ENCODE measurements at places on chromosomes 13 and 19.

- DNase-seq = no peak
Observed at GRCh38 chr19:18859676-18860301, 28.0 kb downstream of the UPF1 start.

- DNase-seq = no peak
Observed at GRCh38 chr19:41265395-41266153, 1.4 kb downstream of the HNRNPUL1 start.

DNA sequence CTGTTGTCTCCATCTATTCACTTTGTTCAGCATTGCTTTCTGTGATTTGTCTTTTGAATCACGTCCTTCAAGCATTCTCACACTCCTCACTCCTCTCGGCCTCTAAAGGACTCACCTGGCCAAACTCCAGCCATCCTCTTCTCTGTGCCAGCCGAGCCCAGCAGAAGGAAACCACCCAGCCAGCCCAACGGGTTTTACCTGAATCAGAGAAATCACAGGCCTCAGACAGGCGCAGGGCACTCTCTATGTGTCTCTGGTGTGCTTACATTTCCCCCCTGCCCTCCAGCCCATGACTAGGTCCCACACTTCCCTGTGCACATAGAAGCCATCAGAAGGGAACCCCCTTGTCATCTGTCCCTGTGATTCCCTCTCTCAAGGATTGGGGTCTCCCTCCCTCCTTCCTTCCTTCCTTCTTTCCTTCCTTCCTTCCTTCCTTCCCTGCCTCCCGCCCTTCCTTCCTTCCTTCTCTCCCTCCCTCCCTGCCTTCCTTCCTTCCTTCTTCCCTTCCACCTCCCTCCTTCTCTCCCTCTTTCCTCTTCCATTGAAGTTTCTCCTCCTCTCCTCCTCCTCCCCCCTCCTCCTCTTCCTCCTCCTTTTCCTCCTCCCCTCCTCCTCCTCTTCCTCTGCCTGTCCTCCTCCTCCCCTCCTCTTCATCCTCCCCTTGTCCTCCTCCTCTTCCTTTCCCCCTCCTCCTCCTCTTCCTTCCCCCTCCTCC, 8.8 kb upstream of the ZNF541 start:
- no peak for DNase-seq

DNA sequence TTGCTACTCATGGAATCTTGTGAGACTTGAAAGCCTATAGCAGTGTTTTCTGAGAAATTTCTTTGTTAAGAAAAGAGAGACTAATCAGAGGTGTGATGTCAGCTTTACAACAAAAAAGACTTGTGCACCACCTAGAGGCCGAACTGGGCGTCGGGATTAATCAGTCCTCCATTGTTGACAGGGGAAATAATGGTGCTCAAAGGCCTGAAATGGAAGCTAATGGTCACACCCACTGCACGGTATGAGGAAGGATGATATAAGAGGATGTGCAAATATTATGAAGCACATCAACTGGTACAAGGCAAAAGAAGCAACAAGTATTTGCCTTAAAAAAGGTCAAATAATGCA, 480.2 kb upstream of the MIR17HG start:
- peak; percentile 24 for DNase-seq

DNA sequence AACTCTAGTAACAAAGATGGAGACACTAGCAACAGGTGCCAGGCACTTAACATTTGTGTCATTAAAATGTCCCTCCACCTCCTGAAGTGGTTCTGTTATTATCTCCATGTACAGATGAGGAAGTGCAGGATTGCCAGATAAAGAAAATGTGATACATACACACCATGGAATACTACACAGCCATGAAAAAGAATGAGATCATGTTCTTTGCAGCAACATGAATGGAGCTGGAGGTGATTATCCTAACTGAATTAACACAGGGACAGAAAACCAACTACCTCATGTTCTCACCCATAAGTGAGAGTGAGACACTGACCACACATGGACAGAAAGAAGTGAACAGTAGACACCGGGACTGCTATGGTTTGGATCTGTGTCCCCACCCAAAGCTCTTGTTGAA, 60.5 kb downstream of the ZNF557 start:
- DNase-seq = no peak

DNA sequence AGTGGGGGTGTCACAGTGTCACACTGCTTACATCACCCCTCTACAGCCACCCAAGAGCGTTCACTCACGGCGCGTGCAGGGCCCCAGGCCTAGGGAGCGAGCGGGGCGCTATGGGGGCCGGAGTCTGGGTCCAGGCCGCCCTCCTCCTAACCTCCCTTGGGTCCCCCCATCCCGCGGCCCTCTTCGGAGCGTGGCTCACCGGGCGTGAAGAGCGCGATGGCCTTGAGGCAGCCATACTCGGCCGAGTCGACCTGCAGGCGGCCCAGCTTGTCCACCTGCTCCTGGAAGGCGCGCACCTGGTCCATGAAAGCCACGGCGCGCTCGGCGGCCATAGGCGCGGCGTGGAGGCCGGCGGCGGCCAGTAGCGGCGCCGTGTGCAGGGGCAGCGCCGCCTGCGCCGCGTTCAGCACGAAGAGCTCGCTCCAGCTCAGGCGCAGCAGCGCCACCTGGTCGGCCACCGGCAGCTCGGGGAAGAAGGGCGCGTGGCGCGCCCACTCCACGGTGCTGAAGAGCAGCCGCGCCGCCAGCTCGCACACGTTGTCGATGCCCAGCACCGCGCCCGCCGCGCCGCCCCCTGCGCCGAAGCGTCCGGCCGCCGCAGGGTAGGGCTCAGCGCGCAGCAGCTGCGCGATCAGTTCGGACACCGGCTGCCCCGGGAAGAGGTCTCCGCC, 9.4 kb downstream of the OCEL1 start:
- peak; percentile 45 for DNase-seq

DNA sequence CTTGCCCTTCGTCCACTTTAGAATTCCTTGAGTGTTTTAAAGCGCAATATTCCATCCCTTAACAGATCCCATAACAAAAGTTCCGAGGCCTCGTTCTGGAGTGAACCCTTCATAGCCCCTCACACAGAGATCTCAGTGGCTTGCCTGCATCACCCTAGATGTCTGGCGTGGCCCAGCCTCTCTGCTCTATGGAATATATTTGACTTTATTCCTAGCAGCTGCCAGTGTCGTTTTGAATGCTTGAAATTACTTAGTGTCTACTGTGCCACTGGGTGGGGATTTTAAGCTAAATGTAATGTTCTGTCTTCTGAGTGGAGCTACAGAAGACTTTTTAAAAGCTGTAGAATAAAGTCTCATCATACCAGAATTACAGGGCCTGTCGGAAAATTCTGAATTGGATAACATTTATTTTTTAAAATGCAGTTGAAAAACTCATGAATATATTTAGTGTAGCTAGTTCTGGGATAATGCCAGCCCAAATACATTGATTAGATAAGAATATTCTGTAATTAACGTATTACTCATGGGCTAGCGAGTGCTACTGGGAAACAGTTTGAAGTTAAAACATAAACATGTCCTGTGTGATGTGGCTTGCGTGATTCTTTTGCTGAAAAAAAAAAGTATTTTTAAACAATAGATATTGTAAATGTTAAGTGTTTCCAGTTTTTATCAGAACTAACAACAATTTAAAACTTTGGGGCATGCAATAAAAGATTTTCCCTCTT, 111.8 kb downstream of the ESD start:
- DNase-seq = no peak

- DNase-seq = no peak
Observed at GRCh38 chr19:18000480-18000914, 7.5 kb upstream of the ARRDC2 start.

DNA sequence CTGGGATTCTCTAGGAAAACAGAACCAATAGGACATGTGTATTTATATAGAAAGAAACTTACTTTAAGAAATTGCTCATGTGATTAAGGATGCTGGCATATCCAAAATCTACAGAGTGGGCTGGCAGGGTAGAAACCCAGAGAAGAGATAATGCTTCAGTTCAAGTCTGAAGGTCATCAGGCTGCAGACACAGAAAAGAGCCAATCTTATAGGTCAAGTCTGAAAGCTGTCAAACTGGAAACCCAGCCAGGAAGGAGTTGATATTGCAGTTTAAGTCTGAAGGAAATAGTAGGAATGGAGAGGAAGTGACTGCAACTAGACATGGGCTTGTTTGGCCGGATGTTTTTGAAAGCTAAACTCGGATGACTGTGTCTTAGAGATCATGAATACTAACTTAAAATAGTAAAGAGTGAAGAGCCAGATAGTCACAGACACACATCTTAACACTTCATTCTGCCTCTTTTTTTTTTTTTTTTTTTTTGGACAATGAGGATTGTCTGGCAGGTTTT, 125.3 kb upstream of the GPC6 start:
- no peak for DNase-seq

DNA sequence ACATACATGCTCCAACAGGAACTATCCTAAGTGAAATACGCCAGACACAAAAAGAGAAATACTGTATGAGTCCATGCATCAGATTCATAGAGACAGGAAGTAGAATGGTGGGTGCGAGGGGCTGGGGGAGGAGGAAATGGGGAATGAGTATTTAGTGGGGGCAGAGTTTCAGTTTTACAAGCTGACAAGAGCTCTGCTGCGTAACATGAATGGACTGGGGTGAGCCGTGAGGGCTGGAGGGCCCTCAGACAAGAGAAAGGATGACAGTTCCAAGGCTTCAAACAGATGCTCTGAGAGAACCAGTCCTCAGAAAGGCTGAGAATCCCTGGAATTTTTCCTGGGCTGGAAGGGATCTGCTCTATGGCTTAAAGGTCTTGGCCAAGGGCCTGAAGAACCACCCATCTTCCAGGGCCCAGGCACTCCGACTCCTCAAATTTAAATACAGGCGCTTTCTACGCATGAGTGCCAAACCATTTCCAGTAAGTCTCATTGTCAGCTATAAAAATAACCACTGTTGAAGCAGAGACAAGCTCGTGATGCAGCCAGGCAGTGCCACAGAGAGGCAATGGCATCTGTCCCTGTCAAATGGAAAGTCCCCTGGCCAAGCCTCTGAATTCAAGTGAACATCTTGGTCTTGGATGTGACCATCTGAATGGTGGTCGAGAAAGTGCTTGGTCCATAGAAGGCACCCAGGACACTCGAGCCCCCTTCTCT, 17.5 kb downstream of the KLF2 start:
- DNase-seq = no peak

- no peak for DNase-seq
Observed at GRCh38 chr13:93037780-93038179, 188.8 kb upstream of the GPC6 start.

DNA sequence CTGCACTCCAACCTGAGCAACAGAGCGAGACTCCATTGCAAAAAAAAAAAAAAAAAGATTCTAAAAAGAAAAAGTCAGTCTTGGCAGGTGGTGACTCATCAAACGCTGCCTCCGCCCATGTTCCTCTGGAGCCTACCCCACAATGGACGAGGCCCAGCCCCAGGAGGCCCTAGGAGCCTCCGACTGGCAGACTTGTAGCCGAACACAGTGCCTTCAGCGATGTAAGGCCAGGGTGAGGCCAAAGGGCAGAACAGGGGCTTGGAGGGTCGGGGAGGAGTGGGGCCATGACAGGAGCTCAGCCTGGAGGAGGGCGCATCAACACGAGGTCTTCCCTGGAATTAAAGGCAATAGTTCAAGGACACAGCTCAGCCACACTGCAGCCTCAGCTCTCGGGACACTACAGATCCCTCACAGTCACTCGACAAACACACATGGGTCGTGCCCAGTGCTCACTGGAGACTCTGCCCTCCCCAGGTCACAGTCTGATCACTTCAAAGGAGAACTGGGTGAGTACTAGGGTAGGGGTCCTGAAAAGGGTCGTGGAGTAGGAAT, 5.1 kb downstream of the USE1 start:
- DNase-seq = no peak

DNA sequence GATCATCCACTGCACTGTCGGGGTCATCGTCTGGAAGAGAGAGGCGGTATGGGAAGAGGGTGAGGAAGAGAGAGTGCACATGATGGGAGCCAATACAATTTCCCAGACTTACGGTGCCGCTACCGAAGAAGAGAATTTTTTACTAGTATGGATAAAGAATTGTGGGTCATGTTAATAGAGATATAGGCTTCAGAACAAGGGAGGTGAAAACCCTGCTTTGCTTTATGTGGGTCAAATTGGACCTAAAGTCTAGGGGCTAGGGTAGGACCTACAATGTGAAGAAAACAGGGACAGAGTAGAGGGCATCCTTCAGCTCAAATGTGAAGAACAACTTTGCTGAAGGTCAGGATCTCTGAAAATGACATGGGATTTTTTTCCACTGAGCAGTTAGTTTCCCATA, 29.9 kb downstream of the UNC13A start:
- no peak for DNase-seq

DNA sequence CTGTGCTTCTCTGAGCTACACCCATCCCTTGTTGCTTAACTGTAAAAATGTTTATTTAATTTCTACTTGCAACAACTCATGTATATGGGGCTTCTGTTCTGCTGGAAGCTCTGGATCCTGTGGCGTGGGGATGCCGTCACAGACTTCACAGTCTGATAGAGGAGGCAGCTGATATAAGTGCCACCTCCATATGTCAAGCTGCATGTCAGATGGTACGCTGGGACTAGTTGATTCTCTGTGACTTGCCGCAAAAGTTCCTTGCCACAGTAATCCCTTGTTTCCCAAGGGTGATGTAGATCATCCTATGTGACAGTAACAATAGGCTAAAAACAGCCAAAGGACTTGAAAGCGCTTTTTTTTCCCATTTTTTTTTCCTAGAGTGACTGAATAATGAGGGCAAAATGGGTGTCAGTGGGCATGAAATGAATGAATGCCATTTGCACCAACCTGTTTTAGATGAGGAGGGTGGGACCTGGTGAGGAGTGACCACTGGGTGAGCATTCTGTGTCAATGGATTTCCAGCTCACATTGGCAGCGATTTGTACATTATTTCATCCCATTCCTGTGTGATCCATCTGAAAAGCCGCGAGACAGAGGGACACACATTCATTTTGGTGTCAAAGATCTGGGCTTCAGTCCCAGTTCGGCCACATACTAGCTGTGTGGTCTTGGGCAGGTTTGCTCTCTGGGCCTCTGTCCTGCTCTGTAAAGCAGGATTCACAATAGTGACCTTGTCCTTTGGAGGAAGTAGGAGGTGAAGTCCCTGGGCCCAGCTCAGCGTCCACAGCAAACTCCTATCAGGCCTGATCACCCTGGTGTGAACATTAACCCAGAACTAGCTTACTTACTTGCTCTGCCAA, 88.9 kb upstream of the RNF113B start:
- no peak for DNase-seq

GRCh38 chr13:105773863-105774538, 761.5 kb downstream of the EFNB2 start:
- DNase-seq = peak; percentile 10

DNA sequence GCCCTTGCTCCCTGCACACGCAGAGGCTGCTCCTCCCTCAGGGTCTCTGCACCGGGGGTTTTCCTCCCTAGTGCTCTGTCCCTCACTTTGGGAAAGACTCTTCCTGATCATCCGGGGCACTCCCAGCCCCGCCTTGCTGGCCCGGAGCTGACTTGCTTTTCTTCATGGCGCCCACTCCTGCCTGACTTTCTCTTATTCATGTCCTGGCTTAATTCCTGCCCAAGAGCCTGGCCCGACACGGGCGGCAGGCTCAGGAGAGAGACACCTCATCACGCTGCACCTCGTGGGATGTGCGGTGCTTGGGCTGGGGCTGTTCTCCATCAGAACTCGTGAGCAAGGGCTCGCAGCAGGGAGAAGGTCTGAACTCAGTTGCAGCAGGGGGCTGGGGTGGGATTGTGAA, 11.8 kb upstream of the PLA2G4C start:
- no peak for DNase-seq

GRCh38 chr19:51338563-51339312, 3.2 kb downstream of the VSIG10L start:
- DNase-seq = peak; percentile 84

Measured in NCI-H1436 (cell line).